Fibroblast of skin of right biceps (primary cell): ENCODE measurements at places on chromosomes 4 and X.

DNA sequence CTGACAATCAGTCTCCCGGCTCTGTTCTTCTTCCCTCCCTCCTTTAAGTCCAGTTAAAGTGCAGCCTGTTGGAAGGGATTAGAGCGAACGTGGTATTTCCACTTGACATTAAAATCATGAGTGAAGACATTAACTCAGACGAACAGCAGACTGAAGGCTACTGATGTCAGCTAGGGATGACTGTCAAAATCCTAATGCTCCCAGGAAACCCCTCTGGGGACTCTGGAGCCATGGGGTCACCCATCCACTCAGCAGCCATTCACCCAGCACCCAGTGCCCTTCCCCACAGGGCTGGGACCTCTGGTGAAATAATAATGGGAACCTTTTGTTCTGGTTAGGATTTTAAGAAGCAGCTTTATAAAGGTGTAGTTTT, 113.9 kb downstream of the DRD5 start:
- no peak for DNase-seq

GRCh38 chr4:10740891-10741620, 56.5 kb upstream of the CLNK start:
- DNase-seq, result peak; percentile 66

DNA sequence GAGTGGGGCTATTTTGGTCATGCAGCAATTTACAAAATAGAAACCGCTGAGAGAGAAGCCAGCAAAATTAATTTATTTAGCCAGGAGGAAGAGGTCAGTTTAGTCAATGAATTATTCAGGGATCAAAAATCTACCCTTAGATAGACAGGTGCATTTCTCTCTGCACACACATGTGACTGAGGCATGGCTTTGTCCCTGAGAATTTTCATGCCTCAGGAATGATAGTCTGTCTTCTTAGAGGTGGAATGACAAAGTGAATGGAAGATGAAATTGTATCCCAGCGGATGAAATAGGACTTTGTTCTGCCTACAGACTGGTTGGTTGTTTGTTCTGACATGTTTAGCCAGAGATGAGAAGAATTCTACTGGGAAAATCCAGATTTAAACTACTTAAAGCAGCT, 46.0 kb downstream of the ANKRD50 start:
- no peak for DNase-seq

DNA sequence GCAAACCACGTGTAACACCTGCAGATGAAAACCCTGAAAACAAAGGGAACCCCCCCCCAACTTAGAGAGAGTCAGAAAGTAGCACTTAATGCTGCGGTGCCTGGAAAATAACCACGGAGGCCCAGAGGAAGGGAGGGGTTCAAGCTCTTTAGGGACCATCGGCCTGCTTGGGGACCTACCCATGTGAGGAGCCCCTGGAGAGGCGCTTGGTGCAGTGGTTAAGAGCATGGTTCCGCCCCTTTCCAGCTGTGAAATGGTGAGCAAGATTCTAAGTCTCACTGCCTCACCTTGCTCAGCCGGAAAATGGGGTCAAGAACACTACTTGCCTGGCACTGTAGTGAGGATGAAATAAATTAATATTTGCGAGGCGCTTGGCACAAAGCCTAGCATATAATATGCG, 13.8 kb downstream of the SLC25A5 start:
- DNase-seq, result no peak
